ENCODE measurements at places on chromosomes 13 and 19.

- DNase-seq: no peak
Measured at GRCh38 chr19:54073829-54074228, 7.3 kb downstream of the TARM1 start.

DNA sequence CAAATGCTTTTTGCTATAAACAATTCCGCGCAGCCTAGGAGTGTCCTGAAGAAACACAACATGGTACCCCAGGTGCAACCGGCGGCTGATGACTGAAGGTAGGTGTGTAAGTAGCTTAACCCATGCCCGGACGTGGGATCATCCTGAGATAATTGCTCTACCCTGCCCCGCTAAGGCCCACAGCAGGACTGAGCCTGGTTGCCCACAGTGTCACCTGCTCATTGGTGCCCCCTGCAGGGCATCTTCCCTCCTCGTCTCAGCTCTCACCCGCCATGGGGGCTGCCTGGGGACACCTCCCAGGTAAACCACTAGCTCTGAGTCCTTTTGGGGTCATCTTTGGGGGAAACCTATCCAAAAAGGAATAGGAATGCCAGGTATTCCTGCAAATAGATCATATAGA is 22.3 kb downstream of the TMEM161A start:
- DNase-seq: no peak

DNA sequence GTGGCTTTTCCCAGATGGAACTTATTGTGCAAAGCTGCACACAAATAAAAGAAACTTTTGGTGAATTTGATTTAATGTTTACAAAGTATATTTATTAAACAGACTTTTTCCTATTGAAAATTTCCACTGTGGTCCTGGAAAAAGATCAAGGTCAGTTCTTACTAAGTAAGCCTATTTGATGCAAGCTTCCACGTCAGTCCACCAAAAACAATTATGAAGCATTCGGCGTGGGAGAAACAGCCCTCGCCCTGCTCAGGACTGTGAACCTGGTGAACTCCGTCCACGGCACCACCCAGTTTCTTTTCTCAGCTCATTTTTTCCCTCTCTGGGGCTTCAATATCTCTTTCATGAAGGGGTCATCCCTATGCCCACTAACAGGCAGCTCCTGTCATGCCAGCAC is 149.8 kb downstream of the EFNB2 start:
- DNase-seq: no peak

GRCh38 chr13:20127562-20128458 is 33.0 kb downstream of the GJA3 start:
- DNase-seq: peak; percentile 71

- no peak for DNase-seq
Measured at GRCh38 chr13:75760131-75761021, 124.2 kb downstream of the LMO7 start.

- DNase-seq: no peak
Measured at GRCh38 chr19:38978326-38978689, 2.8 kb upstream of the FBXO17 start.

DNA sequence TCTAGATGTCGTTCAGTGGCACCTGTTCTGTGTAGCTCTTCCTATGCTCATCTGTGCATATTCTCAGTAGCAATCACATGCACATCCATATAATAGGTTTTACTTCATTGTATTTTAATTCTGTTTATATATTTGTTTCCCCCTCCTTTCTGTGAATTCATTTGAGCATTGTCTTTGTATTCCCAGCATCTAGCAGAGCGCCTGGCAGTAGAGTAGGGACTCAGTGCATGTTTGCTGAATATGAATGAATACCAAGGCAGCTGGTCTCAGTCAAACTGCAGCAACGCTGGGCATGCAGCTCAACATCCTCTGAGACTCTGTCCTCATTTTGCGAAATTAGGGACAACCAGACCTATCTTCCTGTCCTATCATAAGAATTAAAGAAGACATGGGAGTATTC is 330.1 kb downstream of the SPRY2 start:
- no peak for DNase-seq

GRCh38 chr13:60282708-60283107 is 114.3 kb upstream of the TDRD3 start:
- no peak for DNase-seq

GRCh38 chr19:16040642-16041041 is 35.7 kb upstream of the TPM4 start:
- DNase-seq: no peak

DNA sequence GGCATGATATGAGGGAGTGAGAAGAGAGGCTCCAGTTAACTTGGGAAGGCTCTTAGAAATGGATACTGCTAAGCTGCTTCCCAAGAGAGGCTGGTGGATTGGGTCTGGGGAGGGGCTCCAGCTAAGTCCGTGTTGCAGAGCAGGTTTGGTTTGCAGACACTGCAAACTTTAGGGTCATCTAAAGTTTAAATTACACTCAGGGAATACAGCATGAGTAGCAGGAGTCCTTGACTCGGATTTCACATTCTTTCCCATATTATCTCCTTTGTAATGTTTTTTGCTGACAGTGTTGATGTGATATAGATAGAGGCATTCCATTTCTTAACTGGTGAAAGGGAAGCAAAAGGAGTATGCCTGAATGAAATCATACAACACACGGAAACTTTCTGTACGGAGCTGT is 31.9 kb downstream of the SGCG start:
- DNase-seq: no peak

DNA sequence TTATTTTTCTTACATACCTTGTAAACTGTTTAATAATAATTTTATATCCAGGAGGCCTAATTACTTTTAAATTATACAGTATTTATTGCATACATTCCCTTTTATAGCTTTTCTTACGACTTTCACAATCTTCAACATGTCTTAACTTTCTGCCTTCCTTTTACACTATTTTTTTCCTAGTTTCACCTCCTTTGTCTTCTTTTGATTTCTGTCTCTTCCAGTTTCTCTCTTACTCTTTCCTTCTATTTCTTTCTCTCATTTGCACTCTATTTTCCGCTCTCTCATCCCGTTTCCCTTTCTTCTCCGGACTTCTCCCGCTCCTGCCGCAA is 11.5 kb downstream of the ZNF552 start:
- DNase-seq: no peak

GRCh38 chr13:45446181-45446580 is 18.6 kb upstream of the COG3 start:
- DNase-seq: no peak

DNA sequence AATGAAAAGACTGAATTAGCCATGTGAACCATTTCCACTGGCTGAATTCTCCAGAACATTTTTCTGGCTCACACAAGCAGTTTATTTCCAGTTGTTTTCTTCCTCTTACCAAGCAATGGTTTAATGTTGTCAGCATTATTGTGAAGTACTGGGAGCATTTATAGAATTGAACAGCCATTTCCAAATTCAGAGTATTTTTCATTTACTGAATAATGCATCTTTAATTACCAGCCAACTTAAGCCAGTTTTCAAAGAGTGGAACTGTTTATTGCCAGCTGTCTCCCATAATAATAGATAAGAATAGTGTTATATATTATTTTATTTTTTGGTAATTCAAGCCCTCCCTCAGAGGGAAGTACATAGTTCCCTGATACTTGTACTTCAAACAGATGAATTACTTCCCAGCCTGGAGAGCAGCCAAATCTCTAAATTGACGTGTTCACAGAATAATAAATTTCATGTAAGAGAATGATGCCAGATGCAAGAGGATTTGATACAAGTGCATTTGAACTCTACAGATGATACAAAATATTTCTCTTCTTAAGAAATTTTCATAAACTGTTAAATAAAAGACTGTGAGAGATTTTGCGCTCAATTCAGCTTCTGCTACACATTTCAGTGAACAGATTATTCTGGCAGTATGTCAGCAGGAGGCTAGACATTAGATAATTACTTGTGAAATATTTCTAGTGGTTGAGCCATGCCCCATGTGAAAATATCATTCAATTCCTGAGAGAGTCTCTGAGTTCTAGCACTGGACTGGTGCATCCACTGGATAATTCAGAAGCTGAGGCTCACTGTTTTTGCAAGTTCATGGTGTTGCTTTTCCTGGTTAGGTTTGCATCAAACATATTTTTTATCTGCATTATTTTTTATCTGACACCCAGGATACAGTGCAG is 315.9 kb downstream of the SLC7A1 start:
- no peak for DNase-seq

DNA sequence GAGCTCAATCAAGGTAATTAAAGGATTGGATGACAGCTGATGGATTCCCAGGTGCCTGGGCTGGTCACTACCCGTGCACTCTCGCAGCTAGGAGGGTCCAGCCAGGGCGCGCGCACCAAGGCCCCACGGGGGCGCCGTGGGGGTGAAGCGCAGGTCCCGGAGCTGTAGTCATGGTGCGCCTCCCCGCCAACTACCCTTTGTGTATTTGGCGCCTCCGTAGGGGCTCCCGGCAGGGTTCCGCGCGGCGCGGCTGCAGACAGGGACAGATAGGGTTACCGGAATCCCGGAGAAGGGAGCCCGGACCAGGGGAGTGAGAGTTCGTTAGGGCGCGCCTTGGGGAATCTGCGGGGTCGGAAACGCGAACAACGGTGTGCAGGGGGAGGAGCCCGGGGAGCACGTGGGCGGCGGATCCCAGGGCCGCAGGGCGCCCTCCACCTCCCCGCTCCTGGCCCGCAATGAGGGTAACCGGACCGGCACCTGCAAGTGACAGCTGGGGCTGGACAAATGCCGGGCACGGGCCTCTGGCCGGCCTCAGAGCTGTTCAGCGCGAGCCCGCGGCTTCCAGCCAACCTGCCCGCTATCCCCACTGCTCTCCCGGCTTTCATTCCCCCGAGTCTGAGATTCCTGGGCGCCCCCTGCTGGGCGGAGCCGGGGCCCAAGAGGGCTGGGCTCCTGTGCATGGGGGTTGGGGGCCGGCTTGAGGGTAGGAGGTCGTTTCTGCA is 3.4 kb upstream of the PRAM1 start:
- DNase-seq: peak; percentile 69

GRCh38 chr13:27259831-27260230 is 8.5 kb downstream of the RPL21 start:
- no peak for DNase-seq

- DNase-seq: no peak
Measured at GRCh38 chr19:49492573-49493405, 3.4 kb upstream of the RPS11 start.

DNA sequence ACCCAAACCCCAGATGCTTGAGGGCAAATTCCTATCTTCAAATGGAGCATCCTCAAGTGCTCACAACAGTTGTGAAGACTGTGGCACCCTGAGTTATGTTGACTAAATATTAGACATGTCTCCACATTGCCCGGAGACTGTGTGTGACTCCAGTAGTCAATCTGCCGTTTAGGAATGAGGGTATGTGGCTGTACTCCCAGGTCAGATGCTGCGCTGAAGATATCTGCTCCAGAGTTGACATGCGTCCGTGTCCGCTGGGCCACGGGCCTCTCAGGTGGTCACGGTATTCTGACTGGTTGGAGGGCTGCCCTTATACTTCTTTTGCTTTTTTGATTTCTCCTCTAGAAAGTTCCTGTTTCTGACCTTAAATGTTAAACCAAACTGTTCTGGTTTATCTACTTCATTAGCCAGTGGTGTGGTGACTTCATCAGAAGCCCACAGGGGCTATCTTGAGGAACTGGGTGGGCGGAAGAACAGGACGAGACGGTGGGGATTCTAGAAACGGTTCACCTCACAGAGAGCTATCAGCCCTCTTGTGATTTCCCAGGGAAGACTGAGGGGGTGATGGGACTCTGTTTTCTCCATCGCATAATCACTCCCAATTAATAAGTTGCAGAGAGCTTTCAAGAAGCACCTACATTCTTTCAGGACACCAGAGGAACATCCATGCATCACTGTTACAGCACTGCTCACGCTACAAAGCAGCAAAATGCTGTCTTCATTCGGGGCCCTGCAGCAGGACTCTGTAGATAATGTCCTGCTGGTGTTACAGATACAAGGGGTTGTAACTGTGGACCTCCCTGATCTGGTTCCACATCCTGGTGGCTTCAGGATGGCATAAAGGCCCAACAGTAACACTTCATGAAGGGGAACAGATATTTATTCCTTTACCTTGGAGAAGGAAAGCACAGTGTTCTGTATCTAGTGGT is 1.3 kb upstream of the LCP1 start:
- no peak for DNase-seq

- DNase-seq: no peak
Measured at GRCh38 chr13:78662467-78662866, 3.5 kb upstream of the OBI1 start.

DNA sequence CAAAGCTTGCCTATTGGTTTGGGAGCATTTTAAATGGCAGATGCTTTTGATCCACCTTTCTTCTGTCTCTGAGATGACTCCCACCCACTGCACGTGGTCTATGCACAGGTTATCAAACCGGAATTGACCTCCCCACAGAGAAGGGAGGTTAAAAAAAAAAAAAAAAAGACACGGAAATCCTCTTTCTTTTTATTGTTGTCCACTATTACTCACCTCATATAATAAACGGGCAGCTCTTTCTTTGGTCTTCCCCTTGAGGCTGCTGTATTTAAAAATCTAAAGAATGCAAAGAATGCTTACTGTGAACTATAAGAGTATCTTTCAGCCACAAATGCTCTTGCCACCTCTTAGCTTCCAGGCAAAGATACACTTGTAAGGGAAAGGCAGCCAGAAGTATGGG is 329.7 kb downstream of the NDFIP2 start:
- DNase-seq: no peak

DNA sequence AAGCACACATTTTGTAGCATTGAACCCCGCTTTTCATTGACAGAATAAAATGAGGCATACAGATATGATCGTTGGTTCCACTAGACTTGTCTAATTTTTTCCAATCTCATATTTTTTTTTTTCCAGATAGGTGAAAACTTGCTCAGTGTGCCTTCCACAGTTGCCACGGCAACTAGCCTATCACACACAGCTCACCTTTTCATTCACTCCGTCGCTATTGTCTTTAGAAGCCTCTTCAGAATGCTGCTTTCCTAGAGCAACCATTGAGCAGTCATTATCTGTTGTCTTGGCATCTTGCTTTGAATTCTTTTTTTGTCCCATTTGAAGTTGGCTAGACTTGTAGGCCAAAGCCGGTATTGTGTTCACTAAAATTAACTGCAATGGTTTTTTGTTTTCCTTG is 37.7 kb upstream of the ESD start:
- no peak for DNase-seq

- peak; percentile 66 for DNase-seq
Measured at GRCh38 chr19:5339198-5339949, 1.2 kb downstream of the PTPRS start.

DNA sequence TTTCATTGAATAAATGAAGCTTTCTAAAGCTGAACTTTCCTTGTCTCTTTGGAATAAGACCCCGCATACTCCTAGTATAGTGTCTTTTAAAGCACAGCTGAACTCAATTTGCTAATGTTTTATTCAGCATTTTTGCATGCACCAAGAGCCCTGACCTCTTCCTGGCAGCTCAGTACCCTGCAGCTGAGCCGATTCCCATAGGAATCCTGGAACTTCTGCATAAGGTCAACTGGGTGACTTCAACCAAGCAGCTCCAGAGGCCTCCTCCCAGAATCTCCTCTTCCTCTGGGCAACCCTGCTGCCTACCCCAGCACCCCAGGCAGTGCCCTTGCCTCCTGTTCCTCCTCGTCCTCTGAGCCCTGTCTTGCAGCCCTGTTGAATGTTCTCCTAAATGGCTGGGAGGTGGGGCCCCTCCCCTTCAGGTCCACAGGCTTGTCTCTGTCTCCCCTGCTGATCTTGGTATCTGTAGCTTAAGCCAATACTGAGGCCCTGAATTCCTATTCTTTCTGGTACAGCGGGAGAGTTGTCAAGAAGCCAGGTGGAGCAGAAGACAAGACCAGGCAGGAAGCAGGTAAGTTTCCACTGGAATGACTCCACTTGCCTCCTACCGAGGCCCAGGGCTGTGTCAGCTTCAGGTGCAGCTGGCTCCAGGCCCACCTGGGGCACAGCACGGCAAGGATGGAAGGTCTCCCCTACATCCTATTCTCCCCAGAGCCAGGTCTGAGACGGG is 23.6 kb upstream of the CCDC124 start:
- no peak for DNase-seq

- DNase-seq: no peak
Measured at GRCh38 chr13:41915081-41915480, 45.8 kb downstream of the VWA8 start.
